Hypothalamus (tissue), 51 donors: ENCODE measurements at places on chromosomes 4 and X.
A peak's percentile ranks its signal among the peaks of the same experiment; 100 is the strongest.

- no peak for DNase-seq
These were observed 12.5 kb downstream of the RTL8B start for GRCh38 chrX:135009838-135010237.

- no peak for DNase-seq
These were observed 133.6 kb upstream of the VCX2 start for GRCh38 chrX:8304668-8305067.

GRCh38 chr4:97911236-97911906 is 231.9 kb downstream of the STPG2 start:
- no peak for DNase-seq

DNA sequence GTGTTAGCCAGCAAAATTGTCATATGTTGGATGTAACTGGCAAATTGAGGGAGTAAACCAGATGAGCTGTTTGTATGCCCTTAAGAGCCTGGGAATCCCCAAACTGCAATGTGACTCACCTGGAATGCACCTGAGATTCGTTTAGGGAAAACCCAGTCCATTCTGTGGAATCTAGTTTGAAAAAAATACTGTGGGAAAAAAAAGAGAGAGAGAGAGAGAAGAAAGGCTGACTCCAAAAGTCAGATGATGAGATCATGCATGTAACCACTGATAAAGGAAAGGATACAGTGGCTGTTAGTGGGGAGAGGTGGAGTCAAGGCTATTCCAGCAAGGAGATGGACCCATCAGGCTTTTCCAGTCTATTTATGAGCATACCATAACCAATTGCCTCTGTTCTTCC is 48.5 kb downstream of the SLC9A7 start:
- no peak for DNase-seq

- DNase-seq = no peak
These were observed 21.4 kb upstream of the SEL1L3 start for GRCh38 chr4:25884031-25884782.

DNA sequence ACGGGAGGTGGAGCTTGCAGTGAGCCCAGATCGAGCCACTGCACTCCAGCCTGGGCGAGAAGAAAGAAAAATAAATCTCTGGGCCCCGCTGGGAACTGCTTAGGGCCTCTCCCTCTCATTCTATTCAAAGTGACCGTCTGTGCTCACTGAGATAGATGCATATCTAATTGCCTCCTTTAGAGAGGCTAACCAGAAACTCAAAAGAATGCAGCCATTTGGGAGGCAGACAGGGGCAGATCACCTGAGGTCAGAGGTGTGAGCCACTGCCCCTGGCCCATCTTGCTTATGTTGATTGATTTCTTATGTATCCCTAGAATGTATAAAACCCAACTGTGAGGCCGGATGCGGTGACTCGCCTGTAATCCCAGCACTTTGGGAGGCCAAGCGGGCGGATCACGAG is 6.2 kb upstream of the CSF2RA start:
- no peak for DNase-seq

- no peak for DNase-seq
These were observed 40.3 kb upstream of the TFDP3 start for GRCh38 chrX:133258481-133258880.

DNA sequence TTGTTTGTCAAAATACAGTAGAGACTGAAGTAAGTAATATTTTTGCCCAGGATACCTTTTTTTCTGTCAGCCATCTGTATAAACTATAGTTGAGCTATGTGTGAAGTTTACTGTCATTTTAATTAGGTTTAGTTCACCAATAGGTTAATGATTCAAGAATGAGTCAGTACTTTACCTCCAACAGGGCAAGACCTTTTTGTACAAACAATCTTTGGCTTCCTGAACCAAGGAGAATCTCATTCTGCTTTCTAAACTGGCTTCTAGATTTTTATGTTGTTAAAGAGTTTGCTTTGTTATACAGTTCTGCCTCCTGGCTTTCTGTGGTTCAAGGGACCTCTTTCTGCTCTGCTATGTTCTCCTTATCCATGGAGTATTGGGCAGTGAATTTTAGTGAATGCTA is 412.0 kb upstream of the NR3C2 start:
- DNase-seq = no peak

DNA sequence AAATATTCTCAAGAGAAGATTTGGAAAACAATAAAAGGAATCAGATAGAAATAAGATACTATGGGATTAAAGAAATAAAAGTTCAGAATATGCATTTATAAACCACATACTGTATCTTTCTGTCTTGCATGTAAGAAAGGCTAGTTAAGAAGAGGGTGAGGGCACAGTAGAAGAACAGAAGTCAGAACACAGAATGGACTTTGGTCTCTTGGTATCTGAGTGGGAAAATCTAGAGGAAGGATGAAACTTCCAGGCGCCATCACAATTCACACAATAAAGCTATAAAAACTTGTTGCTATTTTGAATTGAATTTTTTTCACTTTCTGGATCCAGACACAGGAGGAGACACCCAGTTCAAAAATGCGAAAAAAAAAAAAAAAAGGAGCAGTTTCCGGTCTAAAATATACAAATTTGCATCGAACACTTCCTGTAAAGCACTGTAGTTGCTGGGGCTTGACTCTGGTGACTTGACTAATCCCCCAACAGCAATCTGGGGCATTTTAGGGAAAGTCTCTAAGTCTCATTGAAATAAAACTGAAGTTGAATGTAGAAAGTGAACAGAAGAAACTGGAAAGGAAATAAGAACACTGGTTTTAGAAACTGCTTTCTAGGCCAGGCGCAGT is 8.1 kb upstream of the NAAA start:
- no peak for DNase-seq

- DNase-seq = no peak
These were observed 35.7 kb upstream of the ADGRA3 start for GRCh38 chr4:22551550-22551949.

GRCh38 chr4:122772311-122772710 is 39.8 kb downstream of the BBS12 start:
- no peak for DNase-seq

- no peak for DNase-seq
These were observed 10.5 kb downstream of the NELFA start for GRCh38 chr4:1998296-1998695.

- no peak for DNase-seq
These were observed 100.2 kb upstream of the USP38 start for GRCh38 chr4:143084566-143084965.

DNA sequence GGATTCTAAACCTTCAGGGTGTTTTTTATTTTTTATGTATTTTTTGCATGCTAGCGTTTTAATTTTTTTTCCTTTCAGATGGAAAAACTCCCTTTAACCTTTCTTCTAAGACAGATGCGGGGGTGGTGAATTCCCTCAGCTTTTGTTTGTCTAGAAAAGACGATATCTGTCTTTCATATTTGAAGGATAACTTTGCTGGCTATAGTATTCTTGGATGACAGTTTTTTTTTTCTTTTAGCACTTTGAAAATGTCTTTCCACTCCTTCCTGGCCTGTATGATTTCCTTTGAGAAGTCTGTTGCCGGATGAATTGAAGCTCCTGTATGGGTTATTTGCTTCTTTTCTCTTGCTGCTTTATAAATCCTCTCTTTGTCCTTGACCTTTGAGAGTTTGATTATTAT is 26.6 kb downstream of the PSAPL1 start:
- DNase-seq = no peak

DNA sequence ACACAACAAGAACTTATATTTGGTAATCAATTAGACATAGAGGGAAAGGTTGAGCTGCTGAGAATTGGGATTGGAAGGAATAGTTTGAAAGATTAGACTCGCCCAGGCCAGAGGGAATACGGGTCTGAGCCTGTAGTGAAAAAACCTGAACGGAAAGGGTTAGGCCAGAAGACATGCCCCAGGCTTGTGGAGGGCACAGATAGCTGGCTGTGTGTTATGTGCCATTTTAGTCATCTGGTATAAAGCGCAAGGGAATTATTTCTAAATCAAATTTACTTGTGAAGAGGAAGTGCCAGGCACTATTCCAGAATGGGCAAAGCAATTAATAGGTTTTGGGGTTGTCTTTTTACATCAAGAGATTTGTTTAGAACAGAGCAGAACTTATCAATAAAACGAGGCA is 187.5 kb upstream of the ANKRD50 start:
- DNase-seq = no peak

GRCh38 chr4:102318526-102318925 is 26.8 kb downstream of the SLC39A8 start:
- DNase-seq = no peak

GRCh38 chr4:39124885-39125599 is 57.3 kb upstream of the WDR19 start:
- DNase-seq = no peak

GRCh38 chr4:132001542-132001941 is 1147.6 kb upstream of the PCDH10 start:
- no peak for DNase-seq

GRCh38 chr4:45732161-45732560 is 391.7 kb downstream of the GABRG1 start:
- DNase-seq = no peak

GRCh38 chr4:86557526-86557925 is 36.6 kb upstream of the PTPN13 start:
- DNase-seq = no peak

DNA sequence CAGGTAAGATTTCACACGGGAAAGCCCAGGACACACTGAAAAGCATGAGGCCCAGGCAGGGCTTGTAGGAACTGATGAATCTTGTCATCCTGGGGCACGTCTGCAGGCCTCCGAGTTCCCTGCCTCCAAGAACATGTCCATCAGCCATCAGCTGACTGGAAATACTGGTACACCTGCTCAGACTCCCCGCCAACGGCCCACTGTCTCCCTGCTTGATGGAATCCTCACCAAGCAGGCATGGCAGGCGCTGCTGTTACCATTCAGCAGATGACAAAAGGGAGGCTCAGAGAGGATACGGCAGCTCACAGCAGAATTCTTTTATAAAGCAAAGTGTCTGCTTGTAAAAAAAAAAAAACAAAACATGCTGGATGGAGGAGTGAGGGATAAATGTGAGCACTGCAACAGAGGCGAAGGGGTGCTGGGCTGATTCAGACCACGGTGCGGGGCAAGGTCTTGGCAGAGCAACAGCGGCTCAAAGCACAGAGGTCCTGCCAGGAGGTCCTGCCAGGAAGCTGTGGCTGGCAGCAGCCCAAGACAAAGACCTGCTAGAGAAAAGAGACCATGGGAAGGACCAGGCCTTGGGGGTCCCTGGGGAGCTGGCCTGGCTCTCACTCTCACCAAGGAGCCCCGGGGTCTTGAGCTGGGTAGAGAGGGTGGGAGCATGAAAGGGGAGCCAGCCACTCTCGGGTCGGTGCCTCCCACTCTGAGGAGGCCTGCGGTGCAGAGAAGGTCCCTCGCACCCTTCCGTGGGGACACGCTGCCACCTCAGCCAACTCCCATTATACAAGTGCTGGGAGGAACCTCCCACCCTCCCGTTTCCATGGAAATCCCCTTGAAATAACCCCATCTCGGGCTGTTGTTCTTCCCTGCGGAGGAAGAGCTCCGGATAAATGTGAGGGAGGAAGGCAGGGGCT is 25.6 kb downstream of the PPP2R2C start:
- peak; percentile 72 for DNase-seq

- no peak for DNase-seq
These were observed 33.8 kb downstream of the ENOX2 start for GRCh38 chrX:130869239-130869638.

DNA sequence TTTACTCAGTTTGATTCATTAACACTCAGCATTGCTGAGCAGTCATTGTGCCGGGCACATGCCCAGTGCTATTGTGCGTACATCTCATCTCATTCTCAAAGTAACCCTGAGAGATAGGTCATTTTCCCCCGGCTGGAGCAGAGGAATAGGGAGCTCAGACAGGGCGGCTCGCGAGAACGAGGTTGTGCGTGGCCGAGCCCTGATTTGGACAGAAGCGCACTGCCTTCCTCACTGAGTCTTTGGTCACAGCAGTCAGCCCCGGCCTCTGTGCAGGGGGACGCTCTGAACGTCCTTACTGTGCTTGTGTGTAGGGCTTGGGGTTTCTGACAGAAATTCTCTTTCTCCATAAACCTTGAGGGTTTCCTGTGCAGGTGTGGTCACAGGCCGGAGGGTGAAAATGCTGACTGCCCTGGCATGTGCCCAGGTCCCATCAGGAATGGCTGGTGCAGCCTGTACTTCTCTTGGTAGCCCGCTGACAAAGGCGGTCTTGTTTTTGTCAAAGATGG is 39.5 kb downstream of the NOP14 start:
- no peak for DNase-seq

DNA sequence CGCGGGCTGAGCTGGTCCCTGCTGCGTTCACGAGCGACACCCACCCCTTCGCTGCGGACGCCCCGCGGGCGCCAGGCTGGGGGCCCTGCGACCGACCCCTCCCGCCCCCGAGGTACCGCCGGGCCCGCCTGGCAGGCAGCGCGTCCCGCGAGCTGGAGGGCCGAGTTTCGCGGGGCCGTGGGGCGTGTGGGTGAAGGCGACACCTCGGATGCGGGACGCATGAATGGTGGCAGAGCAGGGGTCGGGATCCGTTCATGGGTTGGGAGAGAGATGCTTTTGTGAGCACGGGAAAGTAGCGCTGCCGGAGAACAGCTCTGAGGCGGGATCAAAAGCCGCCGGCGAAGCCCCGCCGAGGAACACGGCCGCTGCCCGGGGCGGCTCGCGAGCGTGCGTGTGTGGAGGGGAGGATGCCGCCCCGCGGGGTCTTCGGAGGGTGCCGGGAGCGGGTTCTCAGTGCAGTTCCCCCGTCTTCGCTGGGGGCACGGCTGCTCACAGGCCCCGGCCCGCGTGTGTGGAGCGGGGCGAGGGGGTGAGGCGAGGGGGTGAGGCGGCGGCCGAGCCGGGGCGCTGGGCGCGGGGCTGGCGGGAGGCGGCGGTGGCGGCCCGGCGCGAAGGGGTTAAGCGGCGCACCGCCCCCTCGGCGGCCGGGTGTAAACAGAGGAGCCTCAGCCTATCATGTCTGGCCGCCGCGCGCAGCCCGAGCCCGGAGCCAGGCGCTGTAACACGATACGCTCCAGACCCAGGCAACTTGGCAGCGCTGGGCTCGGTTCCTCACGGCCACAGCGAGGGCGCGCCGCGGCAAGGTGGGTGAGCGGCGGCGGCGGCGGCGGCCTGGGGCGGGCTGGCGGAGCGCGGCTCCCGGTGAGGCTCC is 205.3 kb downstream of the TENM3 start:
- DNase-seq = peak; percentile 76

GRCh38 chrX:57771689-57772088 is 91.6 kb upstream of the NLRP2B start:
- DNase-seq = no peak

DNA sequence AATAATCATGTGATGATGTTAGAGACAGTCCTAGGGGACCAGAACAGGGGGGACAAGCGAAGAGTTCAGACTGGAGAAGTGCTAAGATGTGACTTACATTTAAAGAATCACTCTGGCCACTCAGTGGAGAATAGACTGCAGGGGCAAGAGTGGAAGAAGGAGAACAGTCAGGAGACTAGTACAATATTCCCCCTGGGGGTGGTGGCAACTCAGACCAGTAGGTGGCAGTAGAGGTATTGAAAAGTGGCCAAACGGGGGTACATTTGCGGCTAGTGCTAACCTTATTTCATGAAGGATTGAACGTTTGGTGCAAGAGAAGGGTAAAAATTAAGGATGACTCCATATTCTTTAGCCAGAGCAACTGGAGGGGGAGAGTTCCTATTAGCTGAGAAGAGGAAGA is 2.7 kb upstream of the BMX start:
- no peak for DNase-seq
